CD14-positive monocyte (primary cell): ENCODE measurements at places on chromosomes 12 and 14. TPM values are rescaled to one million over a fixed set of nuclear protein-coding genes. Genes with fewer than 3 reads are reported as not detected.
A peak's percentile ranks its signal among the peaks of the same experiment; 100 is the strongest.

GRCh38 chr14:45198551-45198950 lies 54.5 kb downstream of the MIS18BP1 start:
- H3K27ac ChIP-seq, result no peak overlapping the region
- H3K36me3 ChIP-seq, result peaks cover 32% of the 10 kb centered on the region
- no peak for DNase-seq
- H3K27me3 ChIP-seq, result no peaks in the 10 kb centered on the region
- no peaks in the 10 kb centered on the region for H3K4me1 ChIP-seq

- no peak for DNase-seq
- no peaks in the 10 kb centered on the region for H3K4me1 ChIP-seq
- no peak overlapping the region for H3K27ac ChIP-seq
- H3K36me3 ChIP-seq, result no peaks in the 10 kb centered on the region
Measured at GRCh38 chr12:48302161-48302911, 48.4 kb downstream of the ZNF641 start.

- H3K27me3 ChIP-seq, result no peaks in the 10 kb centered on the region
- no peak overlapping the region for H3K4me3 ChIP-seq
- no peak overlapping the region for H3K27ac ChIP-seq
- H3K36me3 ChIP-seq, result no peaks in the 10 kb centered on the region
Measured at GRCh38 chr14:86627080-86627479, 1097.1 kb downstream of the FLRT2 start.

DNA sequence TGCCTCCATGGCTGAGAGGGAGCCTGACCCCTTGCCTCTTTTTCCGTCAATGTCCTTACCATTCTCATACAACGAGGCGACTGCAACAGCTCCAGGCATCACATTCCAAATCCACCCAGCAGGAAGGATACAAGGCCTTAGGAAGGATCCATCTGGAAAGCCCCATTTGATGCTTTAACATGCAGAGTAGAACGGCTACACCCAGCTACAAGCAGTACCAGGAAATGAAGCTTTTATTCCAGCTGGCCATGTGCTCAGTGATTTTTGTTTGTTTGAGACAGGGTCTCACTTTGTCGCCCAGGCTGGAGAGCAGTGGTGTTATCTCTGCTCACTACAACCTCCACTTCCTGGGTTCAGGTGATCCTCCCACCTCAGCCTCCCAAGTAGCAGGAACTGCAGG lies 124.8 kb downstream of the TMEM132D start:
- H3K27me3 ChIP-seq, result no peaks in the 10 kb centered on the region
- no peaks in the 10 kb centered on the region for H3K4me1 ChIP-seq
- no peak overlapping the region for H3K4me3 ChIP-seq
- H3K36me3 ChIP-seq, result no peaks in the 10 kb centered on the region

DNA sequence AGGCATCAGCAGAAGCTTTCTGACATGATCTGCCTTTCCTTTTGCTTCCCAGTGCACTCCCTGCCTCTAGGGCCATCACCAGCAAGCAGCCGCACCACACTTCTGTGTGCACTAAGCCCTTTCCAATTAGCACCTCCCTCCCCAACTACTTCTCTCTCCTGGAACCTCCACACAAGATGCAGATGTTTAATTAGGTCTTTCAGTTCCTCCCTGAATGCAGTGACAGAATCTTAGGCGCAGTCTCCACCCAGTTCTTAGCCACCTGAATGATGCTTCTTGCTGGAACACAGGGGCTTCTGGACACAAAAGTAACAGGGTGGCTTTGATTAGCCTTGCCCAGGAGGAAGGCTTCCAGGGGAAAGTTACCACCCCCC lies 32.9 kb downstream of the NIN start:
- peaks cover 17% of the 10 kb centered on the region for H3K36me3 ChIP-seq
- no peak overlapping the region for H3K4me3 ChIP-seq
- no peak for DNase-seq
- no peak overlapping the region for H3K27ac ChIP-seq
- peaks cover 6% of the 10 kb centered on the region for H3K4me1 ChIP-seq

DNA sequence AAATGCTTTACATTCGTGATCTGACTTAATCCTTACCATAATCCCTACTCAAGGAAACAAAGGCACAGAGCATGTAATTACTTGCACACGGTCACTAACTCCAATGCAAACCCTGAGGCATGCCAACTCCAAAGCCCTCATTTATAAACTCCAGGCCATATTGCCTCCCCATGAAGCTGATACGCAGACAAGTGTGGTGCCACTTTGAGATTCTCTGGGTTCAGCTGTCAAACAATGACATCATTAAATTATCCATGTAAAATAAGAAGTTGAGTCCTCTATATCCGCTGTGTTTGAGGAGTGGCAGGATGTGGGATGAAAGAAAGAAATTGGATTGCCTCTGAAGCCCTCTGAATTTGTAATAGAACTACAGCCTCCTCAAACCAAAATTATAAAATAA lies 62.8 kb downstream of the ANO4 start:
- H3K4me3 ChIP-seq, result no peak overlapping the region
- H3K36me3 ChIP-seq, result no peaks in the 10 kb centered on the region
- no peak overlapping the region for H3K27ac ChIP-seq
- DNase-seq, result no peak
- H3K27me3 ChIP-seq, result no peaks in the 10 kb centered on the region

DNA sequence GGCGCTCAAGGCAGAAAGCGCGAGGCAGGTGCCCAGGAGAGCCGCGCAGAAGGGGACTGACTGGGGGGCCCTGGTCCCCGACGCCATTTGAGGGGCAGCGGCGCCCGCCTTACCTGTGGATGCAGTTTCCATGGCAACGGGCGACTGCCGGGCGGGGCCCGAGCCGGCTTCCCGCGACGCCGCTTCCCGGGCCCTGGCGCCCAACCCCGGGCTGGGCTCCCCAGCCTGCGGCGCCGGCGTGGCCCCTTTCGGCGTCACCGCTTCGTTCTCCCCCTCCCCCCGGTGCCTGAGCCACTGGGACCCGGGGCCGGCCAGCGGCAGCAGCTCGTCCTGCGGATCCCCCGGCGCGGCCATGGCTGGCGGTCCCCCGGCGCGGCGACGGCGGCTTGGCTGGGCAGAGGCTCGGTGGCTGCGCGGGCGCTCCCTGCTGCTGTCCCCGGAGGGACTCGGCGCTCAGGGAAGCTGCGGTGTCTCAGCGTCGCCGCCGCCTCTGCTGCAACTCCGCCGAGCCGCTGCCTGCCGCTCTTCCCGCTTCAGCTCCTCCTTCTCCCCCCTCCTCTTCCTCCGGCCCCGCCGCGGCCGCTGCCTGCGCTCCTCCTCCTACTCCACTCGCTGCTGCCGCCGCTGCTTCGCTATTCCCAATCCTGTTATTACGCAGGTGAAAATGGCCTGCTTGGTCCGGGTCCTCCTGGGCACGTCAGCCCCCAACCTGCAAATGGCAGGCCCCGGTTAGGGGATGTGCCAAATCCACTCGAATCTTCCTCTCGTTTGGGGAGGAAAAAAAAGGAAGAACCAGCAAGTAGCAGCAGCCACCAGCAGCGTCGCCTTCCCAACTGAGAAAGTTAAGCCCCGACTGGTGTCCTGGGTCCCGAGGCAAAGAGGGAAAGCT lies at the start of gene RTN1:
Gene RTN1 (minus strand): TSS at position 500 of the 889 bp plus-strand sequence. CDS start 146 bp downstream, at position 354.
- peaks cover 17% of the 10 kb centered on the region for H3K4me1 ChIP-seq
- H3K27ac ChIP-seq, result peak within 1 kb of the TSS; percentile 0
- no peaks in the 10 kb centered on the region for H3K36me3 ChIP-seq
- H3K27me3 ChIP-seq, result peaks cover 36% of the 10 kb centered on the region

- DNase-seq, result no peak
- peaks cover 3% of the 10 kb centered on the region for H3K4me1 ChIP-seq
- no peak overlapping the region for H3K4me3 ChIP-seq
- H3K36me3 ChIP-seq, result no peaks in the 10 kb centered on the region
- no peaks in the 10 kb centered on the region for H3K27me3 ChIP-seq
Measured at GRCh38 chr12:32148372-32148771, 41.7 kb downstream of the BICD1 start.

IFNG gene
- polyA plus RNA-seq, result not detected

- no peaks in the 10 kb centered on the region for H3K27me3 ChIP-seq
- no peak overlapping the region for H3K27ac ChIP-seq
- no peak for DNase-seq
- H3K4me3 ChIP-seq, result no peak overlapping the region
- no peaks in the 10 kb centered on the region for H3K36me3 ChIP-seq
Measured at GRCh38 chr12:15151161-15152091, 69.8 kb downstream of the RERG start.

GRCh38 chr14:105324080-105324778 lies 9.7 kb downstream of the PACS2 start:
- no peaks in the 10 kb centered on the region for H3K27me3 ChIP-seq
- H3K36me3 ChIP-seq, result no peaks in the 10 kb centered on the region
- H3K4me3 ChIP-seq, result no peak overlapping the region
- no peak overlapping the region for H3K27ac ChIP-seq
- H3K4me1 ChIP-seq, result peaks cover 9% of the 10 kb centered on the region

EEF1AKMT3 gene
- polyA plus RNA-seq, result 3.4 TPM

SERPINA10 gene
- not detected for polyA plus RNA-seq

DNA sequence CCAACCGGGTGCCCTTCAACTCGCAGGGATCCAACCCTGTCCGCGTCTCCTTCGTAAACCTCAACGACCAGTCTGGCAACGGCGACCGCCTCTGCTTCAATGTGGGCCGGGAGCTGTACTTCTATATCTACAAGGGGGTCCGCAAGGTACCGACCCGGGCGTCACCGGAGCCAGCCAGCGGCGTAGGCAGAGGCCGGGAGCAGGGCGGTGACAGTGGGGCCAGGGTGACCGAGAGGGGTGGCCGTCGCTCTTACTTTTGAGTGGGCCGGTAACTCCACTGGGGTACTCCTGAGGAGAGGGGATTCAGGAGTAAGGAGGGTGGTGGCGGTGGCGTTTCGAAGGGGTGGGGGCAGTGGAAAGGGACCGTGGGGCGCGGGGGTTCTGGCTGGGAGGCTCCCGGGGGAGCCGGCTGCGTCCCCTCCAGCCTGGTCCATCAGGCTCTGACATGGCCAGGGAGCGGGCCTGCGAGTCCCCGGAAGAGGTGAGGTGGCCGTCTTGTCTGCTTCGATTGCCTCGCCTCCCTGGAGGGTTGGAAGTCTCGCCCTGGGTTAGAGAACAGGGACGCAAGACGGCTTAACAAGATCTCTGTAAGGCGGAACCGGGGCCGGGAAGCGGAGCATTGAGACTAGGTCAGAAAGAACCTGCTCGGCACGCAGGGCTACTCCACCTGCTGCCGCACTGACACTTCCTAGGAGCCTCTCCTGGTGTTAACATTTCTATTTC lies 491 bp downstream of the WDR20 start:
- no peaks in the 10 kb centered on the region for H3K27me3 ChIP-seq
- peaks cover under 1% of the 10 kb centered on the region for H3K36me3 ChIP-seq
- peak overlapping the region; percentile 66 for H3K27ac ChIP-seq

GRCh38 chr12:32702473-32702872 lies 23.4 kb downstream of the DNM1L start:
- no peak overlapping the region for H3K4me3 ChIP-seq
- no peak for DNase-seq
- peaks cover 47% of the 10 kb centered on the region for H3K36me3 ChIP-seq
- no peak overlapping the region for H3K27ac ChIP-seq
- H3K27me3 ChIP-seq, result no peaks in the 10 kb centered on the region

MIP gene
- polyA plus RNA-seq, result not detected

- no peak overlapping the region for H3K27ac ChIP-seq
- no peak for DNase-seq
- H3K4me1 ChIP-seq, result no peaks in the 10 kb centered on the region
- no peaks in the 10 kb centered on the region for H3K27me3 ChIP-seq
- no peak overlapping the region for H3K4me3 ChIP-seq
- no peaks in the 10 kb centered on the region for H3K36me3 ChIP-seq
Measured at GRCh38 chr14:99595034-99595433, 9.0 kb downstream of the CCDC85C start.

TTC9 gene
- polyA plus RNA-seq, result 0.76 and 1.2 TPM in 2 replicates

GRCh38 chr14:61565836-61566536 lies 129.3 kb upstream of the HIF1A start:
- H3K36me3 ChIP-seq, result no peaks in the 10 kb centered on the region
- no peak overlapping the region for H3K27ac ChIP-seq
- H3K4me1 ChIP-seq, result peaks cover 74% of the 10 kb centered on the region
- no peak for DNase-seq
- H3K27me3 ChIP-seq, result no peaks in the 10 kb centered on the region

IL31 gene
- polyA plus RNA-seq, result not detected in 2 replicates

EPYC gene
- polyA plus RNA-seq, result not detected

GRCh38 chr14:88605594-88605993 lies 42.8 kb downstream of the ZC3H14 start:
- no peaks in the 10 kb centered on the region for H3K27me3 ChIP-seq
- no peaks in the 10 kb centered on the region for H3K4me1 ChIP-seq
- H3K36me3 ChIP-seq, result peaks cover 83% of the 10 kb centered on the region
- DNase-seq, result no peak
- H3K27ac ChIP-seq, result no peak overlapping the region

DNA sequence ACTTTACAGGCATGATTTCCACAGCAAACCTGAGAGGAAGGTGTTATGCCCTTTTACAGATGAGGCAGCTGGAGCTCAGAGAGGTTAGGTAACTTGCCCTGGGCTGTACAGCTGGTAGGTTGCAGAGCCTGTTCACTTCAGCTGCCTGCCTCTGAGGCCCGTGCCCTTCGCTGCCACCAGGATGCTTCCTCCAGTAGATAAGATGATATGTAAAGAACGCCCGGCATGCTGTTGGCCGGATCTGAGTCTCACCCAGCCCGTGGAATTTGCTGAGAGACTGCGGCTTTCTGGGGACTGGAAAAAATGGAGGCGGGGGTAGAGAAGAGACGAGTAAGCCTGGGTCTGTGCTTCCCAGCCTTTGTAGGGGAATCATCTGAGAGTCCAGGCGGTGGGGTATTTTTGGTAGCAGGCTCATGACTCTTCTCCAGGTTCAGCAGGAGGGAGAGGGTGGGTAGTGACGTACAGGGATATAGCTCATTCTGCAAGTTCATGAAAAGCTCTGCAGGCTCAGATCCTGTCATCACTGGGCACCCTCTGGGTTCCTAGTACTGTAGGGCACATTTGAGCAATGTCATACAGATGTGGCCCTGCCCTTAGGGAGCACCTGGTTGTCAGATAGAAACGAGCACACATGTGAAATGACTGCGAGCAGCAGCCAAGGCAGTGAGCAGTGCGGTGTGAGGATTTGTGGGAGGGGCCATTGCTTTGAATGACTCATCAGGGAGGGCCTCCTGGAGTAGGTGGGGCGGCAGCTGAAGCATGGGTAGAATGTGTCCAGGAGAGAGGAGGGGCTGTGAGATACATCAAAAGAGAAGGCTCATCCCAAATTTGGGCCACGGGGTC lies 159.4 kb downstream of the TSPAN9 start:
- H3K27ac ChIP-seq, result no peak overlapping the region
- DNase-seq, result no peak
- no peak overlapping the region for H3K4me3 ChIP-seq
- no peaks in the 10 kb centered on the region for H3K27me3 ChIP-seq

- H3K4me3 ChIP-seq, result no peak overlapping the region
- H3K4me1 ChIP-seq, result no peaks in the 10 kb centered on the region
- no peak overlapping the region for H3K27ac ChIP-seq
- DNase-seq, result no peak
Measured at GRCh38 chr12:132576701-132577100, 33.7 kb downstream of the LRCOL1 start.

- no peak for DNase-seq
- no peaks in the 10 kb centered on the region for H3K27me3 ChIP-seq
- no peak overlapping the region for H3K4me3 ChIP-seq
Measured at GRCh38 chr14:47822326-47822725, 146.9 kb upstream of the MDGA2 start.

GRCh38 chr12:121933522-121934308 lies 15.3 kb downstream of the CFAP251 start:
- DNase-seq, result no peak
- H3K27ac ChIP-seq, result no peak overlapping the region
- no peaks in the 10 kb centered on the region for H3K36me3 ChIP-seq
- H3K4me1 ChIP-seq, result no peaks in the 10 kb centered on the region
- no peak overlapping the region for H3K4me3 ChIP-seq
